ENCODE measurements at places on chromosomes 16 and 17.

- no peak for DNase-seq
These were observed 113.2 kb downstream of the ABCC6 start for GRCh38 chr16:16110111-16110490.

DNA sequence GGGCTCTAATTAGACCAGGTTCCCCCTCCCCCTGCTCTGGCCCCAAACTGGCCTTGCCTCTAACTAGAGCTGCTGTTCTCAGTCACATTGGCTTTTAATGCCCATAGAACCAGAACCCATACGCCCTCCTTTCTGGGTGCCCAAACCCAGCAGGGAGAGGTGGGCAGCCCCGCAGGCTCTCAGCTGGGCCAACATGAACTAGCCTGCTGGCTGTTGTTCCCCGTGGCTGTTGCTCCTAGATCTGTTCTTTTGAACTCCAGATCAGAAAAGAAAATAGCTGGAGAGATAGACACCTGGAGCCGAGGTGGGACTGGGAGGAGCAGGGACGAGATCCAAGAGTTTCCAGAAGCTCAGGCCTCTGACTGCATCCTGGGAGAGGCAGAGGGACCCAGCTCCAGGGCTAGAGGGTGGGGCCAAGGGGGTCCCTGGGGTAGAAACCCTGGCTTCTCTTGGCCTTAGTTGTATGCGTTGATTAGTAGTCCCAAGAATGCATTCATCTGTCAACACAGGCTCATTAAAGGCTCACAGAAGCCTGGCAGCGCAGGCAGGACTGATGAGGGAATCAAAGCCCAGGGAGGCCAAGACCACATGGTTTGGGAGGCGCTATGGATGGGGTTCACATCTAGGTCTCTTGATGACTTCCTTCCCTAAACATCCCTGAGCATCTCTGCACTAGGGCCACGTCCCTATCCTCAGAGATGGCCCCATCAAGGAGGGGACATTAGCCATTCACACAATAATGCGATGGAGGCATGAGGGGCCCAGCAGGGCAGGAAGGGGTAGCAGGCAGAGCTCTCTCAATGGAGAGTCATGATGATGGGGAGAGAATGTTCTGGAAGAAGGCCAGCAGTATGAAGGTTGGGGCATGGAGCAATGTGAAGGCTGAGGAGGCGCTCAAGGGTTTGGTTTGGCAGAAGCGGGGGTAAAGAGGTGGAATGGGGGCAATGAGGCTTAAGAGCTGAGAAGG lies 1.3 kb upstream of the CPSF4L start:
- DNase-seq: no peak

GRCh38 chr16:54331241-54332002 lies 44.8 kb upstream of the IRX3 start:
- no peak for DNase-seq

DNA sequence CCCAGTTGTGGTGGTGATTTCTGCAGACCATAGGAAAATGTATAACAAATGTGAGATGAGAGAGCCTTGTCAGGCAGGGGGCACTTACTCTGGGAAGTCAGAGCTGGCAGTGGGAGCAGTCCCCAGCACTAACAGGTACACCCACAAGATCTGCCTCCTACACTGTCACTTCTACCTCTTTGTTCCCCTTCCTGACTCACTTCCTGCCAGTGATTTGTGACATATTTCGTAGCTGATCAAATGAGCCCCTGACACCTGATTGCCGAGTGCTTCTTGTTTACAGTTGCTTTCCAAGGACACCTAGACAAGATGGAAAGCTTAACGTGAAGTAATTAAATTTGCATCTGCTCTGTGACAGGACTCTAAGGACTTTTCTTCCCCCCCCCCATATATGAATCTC lies 40.5 kb downstream of the FTO start:
- DNase-seq: no peak

- DNase-seq: no peak
These were observed 3.4 kb downstream of the SGCA start for GRCh38 chr17:50169121-50169764.

GRCh38 chr17:32489320-32490100 lies 2.7 kb downstream of the CDK5R1 start:
- DNase-seq: no peak

- no peak for DNase-seq
These were observed 2.4 kb downstream of the SKAP1 start for GRCh38 chr17:48427598-48427997.

DNA sequence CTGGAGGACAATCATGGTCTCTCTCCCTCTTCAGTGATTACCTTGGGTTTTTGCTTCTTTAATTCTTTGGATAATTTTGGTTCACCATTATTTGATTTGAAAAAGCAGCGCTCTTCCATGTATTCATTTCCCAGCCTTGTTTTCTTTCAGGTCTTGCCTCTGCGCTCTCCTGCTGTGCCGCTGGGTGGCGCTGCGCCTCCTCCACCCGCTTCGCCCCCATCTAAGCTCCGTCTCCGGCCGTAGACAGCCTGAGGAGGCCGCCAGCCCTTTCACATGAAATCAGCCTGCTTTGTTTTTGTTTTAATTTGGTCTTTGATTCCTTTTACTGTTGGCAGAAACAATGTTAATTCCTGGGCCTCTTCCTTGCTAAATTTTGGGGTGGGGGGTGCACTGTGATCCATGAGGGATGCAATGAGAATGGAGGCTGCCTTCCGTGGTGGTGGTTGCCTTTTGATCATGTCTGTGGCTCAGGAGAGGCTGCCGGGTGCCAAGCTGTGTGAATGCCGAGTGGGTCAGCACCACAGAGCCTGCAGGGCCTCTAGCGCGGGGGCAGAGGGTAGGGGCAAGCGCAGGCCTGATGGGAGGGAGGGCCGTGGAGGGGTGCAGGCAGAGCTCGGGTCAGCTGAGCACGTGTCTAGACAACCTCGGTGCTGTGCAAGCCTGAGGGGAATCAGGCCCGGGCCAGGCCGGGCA lies 64.1 kb downstream of the PLD6 start:
- DNase-seq: peak; percentile 18

DNA sequence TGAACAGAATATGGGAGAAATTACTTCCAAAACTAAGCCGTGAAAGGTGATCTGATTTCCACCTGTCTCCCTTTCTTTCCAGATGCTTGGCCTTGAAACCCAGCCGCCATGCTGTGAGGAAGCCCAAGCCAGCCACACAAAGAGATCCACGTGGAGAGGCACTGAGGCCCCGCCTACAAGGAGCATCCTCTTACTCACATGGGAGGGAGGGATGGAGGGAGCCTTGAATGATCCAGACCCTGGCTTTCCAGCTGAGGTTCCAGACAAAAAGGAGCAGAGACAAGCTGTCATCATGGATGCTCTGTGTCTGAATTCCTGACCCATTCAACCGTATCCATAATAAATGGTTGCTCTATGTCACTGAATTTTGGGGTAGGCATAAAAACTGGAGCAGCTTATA lies 48.9 kb upstream of the HAPSTR1 start:
- DNase-seq: no peak

DNA sequence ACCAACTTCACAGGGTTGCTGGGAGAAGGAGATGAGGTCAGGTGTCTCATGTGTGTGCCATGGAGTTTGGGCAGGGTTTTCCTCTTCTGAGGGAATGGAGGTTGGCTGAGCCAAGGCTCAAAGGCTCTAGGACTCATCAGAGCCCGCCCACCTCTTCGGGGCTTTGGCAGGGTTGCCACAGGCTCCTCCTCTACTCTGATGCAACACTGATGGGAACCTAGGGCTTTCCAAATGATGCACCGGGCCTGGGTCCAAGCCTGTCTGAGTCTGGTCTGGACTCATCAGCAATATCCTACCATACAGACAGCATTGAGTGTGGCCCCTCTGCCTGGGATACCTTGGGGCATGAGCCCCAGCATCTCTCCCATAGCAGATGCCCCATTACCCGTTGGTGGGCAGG lies 59.5 kb upstream of the LHX1 start:
- no peak for DNase-seq

GRCh38 chr17:70310221-70310672 lies 140.9 kb downstream of the KCNJ2 start:
- DNase-seq: no peak

- DNase-seq: no peak
These were observed 4.4 kb downstream of the HAPSTR1 start for GRCh38 chr16:9095656-9096397.

DNA sequence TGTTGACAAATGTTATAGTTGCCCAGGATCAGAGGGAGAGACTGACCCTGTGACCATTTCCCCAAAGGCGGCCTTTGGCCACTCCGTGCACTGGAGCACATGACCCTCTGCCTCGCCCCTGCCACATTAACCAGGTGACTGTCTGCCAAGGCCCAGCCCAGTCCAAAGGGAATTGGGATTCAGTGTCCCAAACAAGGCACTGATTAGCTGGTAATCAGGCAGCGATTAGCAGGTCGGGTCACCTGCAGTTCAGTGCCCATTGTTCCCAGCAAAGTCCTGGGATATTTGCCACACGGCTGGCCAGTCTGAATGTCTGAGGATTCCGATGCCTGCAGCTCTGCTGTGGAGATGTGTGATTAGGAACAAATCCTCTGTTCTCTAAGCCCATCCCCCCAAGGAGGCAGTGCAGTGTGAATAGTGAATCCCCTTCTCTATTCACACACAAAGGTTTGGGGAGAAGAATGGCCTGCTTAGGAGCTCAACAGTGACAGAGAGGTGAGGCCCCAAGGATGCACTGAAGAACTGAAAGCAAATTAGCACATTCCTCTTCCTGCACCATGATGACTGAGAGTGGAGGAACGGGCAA lies 123.1 kb upstream of the MAF start:
- no peak for DNase-seq

DNA sequence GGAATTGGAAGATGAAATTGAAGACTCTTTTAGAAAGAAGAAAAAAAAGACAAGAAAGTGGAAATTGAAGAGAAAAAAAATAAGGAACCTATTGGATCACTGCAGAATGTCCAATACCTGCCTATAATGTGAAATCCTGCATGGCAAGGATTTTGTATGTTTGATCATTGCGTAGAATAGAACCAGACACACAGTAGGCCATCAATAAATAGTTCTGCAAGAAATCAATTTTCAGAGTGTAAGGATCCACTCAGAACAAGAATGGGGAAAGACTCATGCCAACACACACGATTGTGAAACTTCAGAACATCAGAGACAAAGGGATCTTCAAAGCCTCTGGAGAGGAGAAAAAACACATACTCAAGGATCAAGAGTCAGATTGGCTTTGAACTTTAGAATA lies 39.7 kb upstream of the DHX40 start:
- no peak for DNase-seq

DNA sequence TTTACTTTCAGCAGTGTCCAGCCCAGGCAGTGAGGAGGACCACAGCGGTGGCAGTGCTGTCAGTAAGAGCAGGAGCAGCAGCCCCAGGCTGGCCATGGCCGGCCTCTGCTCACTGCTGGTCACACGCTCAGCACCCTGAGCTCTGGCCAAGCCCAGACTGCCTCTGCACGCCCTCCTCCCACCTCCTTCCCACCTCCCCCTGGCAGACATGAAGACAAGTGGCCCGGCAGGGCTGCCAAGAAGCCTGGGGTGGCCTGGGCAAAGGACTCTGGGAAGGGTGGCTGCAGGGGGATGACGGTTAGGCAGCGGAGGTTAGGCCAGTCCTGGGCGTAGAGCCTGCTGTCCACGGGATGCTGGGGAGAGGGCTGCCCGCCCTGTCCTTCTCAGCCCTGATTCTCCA lies at the start of gene C16orf89:
C16orf89 (minus strand) TSS at position 144 of the 400 bp plus-strand sequence; CDS start at position 96, 48 bp downstream.
- no peak for DNase-seq

- no peak for DNase-seq
These were observed 32.4 kb downstream of the LCMT1 start for GRCh38 chr16:25143928-25144327.

GRCh38 chr17:4501295-4501949 lies 2.7 kb downstream of the SPNS2 start:
- no peak for DNase-seq

DNA sequence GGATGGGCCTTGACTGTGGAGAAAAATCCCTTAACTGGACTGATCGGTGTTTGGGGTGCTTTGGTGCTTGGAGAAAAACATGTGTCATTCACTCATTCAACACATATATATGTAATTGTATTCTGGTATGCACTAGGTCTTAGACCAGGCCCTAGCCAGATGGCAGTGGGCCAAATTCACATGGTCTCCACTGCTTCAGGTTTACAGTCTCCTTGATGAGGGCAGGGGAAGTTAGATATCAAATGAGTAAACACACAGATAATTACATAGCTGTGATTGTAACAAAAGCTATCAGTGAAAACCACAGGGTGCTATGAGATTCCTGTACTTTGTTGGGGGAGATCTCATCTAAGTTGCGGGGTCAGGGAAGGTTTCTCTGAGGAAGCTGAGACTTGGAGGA lies 78.8 kb downstream of the WWP2 start:
- no peak for DNase-seq

DNA sequence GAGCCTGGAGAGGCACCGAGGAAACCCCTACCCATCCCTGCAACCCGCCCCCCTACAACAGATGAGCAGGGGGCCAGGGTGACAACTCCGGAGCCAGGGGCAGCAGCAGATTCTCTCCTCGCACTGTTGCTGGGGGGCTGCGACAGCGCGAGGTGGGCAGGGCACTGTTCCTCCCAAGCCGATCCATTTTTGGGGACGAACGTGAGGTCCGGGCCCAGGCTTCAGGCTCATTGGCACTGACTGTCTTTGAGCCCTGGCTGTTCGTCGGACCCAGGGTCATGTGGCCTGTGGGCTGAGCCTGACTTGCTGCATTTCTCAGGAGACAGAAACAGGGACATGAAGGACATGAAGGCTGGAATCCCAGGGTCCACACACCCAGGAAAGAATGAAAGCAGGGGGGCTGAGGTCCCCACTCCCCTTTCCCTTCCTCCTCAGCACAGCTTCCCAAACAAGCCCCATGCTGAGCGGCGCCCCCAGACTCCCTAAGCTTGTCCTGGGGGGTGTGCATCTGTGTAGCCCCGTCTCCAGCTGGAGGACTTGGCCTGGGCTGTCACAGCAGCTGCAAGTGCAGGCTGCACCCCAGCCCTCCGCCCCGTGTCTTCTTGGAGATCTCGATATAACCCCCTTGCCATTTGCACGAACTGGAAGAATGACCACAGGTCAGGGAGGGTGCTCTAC lies 18.7 kb downstream of the CEP295NL start:
- no peak for DNase-seq

DNA sequence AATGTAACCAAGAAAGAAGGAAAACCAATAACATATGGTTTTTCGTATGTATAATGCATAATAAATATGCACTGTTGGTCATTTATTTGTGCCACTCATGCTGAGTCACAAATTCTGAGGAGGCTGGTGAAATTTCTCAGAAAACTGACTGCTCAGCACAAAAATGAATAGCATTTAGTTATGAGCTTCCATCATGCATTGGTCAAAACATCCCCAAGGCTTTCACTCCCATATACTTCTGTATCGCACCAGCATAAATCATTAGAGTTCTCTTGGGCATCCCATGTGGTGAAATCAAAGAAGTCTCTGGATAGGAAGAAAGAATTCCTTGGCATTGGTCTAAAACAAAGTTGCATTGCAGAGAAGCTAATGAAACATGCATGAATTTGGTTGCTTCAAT lies 785.6 kb upstream of the CDH8 start:
- DNase-seq: no peak

GRCh38 chr17:28763804-28764266 lies 20.0 kb downstream of the TRAF4 start:
- peak; percentile 65 for DNase-seq

- no peak for DNase-seq
These were observed 11.8 kb upstream of the WSB1 start for GRCh38 chr17:27282054-27282551.
